ENCODE measurements at places on chromosomes 11 and 22.
A peak's percentile ranks its signal among the peaks of the same experiment; 100 is the strongest.

DNA sequence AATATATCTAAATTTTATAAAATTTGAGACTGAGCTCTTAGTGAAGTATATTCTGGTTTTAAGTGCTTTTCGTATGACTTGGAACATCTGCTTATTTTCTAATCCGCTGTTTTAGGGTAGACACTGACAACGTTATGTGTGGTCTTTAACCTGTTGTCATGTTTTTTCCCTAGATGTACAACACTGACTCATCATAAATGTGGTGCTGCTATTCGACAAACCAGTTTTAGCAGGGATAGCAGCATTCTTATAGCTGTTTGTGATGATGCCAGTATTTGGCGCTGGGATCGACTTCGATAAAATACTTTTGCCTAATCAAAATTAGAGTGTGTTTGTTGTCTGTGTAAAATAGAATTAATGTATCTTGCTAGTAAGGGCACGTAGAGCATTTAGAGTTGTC, 23.8 kb upstream of the HIKESHI start:
- no peak for DNase-seq

DNA sequence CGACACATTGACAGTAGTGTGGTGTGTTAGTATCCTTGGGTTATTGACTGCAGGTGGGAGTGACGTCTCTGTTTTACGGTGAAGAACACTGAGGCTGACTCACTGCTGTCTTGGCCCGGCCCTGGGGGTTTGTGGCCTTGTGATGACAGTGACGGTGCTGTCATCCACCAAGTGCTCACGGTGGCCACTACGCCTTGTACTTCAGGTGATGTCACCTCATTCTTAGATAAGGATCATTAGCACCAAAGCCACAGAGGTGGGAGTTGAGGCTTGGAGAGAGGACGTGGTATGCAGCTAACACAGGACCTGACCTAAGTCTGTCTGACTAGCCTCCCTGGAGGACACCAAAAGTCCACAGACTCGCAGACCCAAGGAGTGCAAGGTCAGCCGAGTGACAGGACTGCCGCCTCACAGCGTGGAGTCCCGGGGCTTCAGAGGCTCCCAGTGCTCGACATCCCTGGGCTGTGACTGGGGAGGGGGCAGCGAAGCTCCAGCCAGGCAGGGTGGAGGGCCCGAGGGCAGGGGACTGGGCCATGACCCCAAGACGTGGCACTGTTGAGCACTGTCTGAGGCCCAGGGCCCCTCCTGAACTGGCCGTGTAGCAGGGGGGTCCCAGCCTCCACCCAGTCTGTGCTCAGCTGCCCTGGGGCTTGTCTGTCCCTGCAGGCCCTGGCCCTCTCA, 56.5 kb downstream of the NAT10 start:
- DNase-seq = no peak

DNA sequence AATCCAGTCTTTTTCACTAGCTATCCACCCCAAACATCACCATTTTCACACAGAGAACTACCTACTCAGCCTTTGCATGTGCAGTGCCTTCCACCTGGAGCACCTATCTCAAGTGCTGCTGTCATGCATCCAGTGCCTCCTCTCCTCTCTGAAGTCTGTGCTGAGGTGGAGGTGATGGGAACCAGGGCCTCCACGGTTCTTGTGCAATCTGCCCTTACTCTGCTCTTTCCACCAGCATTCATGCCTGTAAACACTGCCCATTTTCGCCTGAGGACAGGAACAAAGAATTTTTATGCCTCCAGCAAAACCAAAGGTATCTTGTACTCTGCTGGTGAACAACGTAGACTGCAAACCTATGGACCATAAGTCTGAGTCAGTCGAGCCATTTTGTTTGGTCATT, 27.0 kb downstream of the PITPNB start:
- DNase-seq = no peak

GRCh38 chr11:121374286-121374985, 77.7 kb upstream of the SORL1 start:
- DNase-seq = no peak

DNA sequence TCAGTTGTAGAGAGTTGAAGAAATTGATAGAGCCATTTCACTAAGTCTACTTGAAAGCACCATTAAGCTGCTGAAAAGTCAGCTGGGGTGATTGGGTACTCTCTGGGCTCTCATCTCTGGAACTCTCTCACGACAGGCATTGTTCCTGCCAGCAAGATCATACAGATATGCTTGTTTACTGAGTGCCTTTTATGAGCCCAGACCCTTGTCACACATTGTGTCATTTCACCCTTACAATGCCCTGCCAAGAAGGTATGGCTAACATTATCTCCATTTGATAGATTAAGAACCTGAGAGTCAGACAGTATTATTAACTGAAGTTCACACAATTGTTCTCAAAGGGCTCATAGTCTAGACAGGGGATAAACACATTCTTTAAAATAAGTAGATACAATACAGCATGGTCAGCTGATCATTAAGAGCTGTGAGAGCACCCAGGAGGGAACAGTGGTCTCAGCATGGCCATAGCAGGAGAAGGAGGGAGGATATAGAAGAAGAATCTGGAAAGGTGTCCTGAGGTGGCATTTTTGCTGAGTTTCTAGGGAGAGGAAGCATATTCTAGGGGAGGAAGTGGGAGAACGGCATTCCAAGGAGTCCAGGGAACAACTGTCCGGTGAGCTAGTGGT, 580.5 kb downstream of the INSC start:
- DNase-seq = no peak

- DNase-seq = no peak
Observed at GRCh38 chr11:133945087-133945974, 11.4 kb downstream of the IGSF9B start.

DNA sequence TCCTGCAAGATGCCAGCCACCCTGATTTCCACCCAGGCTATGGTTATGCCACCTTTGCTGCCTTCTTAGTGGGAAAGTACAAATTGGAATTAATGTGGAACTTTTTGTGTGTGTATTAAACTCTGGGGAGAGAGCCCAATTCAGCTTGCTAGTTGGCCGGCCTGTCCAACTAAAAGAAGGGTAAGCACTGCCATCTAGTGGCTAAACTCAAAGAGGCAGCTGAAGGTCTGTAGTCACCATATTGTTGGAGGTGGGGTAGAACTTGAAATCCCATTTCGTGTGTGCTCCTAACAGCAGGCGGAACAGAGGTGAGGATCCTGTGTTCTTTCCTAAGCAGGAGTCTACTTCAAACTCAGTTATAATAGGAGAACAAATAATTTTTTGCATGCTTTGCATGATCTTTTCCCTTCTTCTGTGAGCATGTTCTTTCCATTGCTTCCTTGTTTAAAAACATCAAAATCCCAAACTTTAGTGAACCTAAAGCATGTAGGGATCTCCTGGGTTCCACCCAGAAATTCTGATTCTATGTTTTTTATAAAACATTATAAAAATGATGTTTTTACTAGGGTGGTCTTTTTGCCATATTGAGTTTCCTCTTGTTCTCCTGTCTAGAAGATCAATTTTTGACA, 138.8 kb upstream of the SORL1-AS1 start:
- peak; percentile 73 for DNase-seq

DNA sequence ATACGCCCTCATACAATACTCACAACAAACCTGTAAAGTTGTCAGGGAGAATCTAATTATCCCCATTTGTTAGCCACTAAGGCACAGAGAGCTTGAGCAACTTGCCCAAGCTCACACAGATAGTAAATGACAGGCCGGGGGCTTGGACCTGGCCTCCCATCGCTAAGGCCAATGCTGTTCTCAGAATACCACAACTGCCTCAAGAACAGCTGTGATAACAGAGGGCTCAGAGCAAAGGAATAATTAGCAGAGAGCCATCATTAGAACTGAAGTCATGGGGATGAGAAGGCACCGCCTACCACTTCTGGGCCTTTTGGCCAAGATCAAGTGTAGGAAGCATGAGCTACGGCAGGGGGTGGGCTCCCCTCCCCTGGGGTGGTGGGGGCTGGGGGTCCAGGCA, 98.6 kb downstream of the FEZ1 start:
- DNase-seq = no peak

DNA sequence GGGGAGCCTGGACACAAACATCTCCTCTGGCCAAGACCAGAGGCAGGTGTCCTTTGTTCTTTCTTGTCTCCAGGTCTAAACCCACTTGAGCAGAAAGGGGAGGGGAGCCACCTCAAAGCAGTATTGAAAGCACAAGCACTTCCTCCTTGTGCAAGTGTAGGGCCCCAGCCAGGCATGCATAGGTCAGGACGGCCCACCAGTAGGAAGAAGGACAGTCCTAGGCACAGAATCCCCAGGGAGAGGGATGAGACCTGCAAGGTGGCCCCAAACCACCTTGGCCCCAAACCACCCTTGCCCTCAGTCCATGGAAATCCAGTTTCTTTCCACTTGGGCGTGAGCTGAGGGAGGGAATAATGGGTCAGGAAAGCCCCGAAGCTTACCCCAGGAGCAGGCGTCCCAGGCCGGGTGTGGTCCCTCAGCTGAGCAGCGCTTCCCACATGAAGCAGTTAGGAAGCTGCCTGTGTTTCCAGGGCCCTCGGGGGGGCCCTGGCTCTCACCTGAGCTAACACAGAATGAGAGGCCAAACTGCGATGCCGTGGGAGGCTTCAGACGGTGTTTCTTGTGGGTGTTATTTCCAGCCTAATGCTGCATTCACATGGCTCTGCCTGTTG, 20.4 kb upstream of the IGSF9B start:
- DNase-seq = peak; percentile 70

GRCh38 chr22:27987557-27987956, 68.5 kb upstream of the PITPNB start:
- DNase-seq = no peak

- no peak for DNase-seq
Observed at GRCh38 chr22:27088026-27088425, 430.6 kb downstream of the MIAT start.

- DNase-seq = peak; percentile 85
Observed at GRCh38 chr22:39003165-39003638, 10.9 kb upstream of the APOBEC3C start.

- DNase-seq = no peak
Observed at GRCh38 chr11:126355926-126356897, 726 bp downstream of the ST3GAL4 start.

GRCh38 chr11:110862407-110862806, 150.2 kb upstream of the ARHGAP20 start:
- no peak for DNase-seq

GRCh38 chr11:71491531-71491930, 35.5 kb upstream of the KRTAP5-7 start:
- no peak for DNase-seq

DNA sequence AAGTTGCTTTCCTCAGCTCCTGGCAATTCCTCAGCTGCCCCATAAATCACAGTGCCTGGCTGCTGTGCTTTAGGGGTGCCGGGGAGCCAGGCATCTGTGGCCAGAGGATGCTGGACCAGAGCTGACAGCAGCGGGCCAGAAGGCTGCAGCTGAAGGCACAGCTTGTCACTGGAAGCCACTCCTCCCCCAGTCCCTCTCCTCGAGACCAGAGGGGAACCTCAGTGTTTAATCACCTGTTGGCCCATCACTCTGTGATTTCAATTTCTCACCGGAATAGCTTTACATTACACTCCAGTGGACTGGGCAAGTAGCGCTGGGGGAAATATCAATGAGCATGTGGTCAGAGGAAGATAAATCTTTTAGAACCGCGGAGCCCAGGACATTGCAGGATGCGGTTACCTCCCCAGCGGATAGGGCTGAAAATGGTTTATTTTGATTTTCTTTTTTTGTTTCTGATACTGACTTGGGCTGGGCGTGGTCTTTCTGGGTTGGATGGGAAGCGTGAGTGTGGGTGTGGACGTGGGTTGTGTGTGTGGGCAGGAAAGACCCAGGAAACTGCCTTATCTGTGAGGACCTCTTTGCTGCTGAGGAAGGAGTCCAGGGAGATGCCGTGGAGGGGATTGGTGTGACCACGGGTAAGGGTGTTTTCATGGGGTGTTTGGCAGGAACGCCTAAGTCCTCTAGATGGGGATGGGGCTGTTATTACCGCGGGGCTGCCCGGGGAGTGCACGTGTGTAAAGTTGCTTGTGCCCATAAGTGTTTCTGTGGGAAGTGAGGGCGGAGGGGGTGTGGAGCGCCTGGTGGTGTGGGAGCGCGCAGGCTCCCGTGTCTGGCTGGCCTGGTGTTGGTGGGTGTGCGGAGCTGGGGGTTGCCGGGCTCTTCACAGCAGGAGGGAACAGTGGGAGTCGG, 4.0 kb downstream of the DAGLA start:
- no peak for DNase-seq

GRCh38 chr22:41910050-41911000, 4.5 kb downstream of the SHISA8 start:
- no peak for DNase-seq

DNA sequence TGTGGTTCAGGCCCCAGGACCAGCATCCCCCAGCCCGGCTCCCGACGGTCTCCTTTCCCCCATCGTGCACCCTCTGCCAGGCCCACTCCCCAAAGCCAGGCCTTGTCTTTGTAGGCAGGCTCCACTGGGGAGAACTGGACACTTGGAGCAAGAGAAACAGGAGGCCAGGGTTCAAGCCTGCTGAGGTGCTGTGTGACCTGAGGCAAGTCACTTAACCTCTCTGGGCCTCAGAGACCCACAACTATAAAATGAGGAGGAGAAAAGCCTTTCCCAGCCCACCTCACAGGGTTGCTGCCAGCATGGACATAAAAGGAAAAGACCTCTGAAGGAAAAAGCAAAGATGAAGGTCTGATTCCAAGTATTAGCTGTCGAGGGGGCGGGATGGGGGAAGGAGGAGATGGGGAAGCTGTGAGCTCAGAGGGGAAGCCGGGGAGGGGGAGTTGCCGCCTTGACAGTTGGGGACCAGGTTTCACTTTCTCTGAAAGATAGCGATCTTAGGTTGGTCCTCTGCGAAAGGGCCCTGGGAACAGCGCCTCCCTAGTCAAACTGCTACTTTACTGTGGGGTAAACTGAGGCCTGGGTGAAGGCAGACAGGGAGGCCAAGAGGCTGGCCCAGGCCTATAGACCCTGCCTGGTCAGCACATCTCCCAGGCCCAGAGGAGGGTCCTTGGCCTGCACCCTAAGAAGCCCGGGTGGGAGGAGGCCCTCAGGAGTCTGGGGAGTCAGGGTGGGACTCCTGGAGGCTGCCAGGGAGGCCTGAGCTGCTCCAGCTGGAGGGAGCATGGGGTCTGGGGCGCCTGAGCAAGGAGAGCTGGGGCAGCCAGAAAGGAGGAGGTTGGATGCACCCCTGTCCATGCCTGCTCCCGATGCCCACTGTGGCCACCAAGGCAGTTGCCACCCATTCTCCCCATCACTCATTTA, 991 bp upstream of the OSM start:
- DNase-seq = no peak

- DNase-seq = no peak
Observed at GRCh38 chr22:41516462-41516861, 27.8 kb downstream of the POLR3H start.

GRCh38 chr11:116984589-116984988, 113.6 kb downstream of the SIK3 start:
- no peak for DNase-seq

GRCh38 chr11:104531075-104531474, 367.1 kb upstream of the PDGFD start:
- DNase-seq = peak; percentile 3

DNA sequence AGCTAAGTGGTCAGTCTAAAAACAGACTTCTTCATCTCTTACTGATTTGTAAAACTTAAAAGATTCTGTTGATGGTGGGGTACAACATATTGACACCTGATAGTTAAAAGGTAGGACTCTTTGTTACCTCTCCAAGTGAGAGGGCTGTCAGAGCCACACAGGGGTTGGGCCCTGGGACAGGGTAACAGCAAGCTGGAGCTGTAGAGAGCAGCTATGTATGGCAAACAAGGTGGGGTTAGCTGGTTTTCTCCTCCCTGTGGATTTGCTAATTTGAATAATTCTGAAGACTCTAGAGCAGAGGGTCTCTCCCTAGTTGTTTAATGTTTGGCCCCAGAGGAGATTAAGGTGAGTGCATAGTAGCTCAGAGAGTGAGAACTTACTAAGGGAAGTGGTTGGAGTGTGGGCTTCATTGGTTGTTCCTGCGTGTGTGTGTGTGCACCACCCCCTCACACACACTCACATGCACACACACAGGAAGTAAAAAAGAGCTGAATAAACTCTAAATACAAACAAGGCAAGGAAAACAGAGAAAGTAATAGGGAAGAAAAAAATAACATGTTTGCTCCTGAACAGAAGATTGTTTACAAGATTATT, 9.2 kb upstream of the GAS2 start:
- peak; percentile 41 for DNase-seq

All from GM10248 (cell line).